ENCODE measurements at places on chromosomes 5 and 9.

DNA sequence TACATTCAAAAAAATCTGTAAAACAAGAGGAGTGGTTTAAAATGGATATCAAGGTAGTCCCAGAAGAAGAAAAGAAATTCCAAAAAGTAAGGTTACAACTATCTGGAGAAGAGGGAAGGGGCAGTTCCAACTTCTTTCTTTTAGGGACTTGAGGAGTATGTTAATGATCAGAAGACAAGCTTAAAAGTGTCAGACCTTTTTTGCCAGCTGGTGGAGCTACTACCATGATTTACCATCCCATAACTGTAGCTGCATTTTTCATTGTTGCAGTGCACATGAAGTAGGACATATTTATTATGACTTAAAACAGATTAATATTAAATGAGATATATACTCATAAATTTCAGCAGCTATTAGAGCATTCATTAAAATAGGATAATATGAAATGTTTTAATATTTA lies 158.5 kb upstream of the RGS7BP start:
- no peak for DNase-seq

- DNase-seq: no peak
These were observed 7.7 kb upstream of the GCNT4 start for GRCh38 chr5:75059912-75060545.

- DNase-seq: no peak
These were observed 579 bp upstream of the ASTN2 start for GRCh38 chr9:117415358-117415914.

GRCh38 chr9:94656200-94656599 lies 16.9 kb upstream of the FBP1 start:
- DNase-seq: no peak

DNA sequence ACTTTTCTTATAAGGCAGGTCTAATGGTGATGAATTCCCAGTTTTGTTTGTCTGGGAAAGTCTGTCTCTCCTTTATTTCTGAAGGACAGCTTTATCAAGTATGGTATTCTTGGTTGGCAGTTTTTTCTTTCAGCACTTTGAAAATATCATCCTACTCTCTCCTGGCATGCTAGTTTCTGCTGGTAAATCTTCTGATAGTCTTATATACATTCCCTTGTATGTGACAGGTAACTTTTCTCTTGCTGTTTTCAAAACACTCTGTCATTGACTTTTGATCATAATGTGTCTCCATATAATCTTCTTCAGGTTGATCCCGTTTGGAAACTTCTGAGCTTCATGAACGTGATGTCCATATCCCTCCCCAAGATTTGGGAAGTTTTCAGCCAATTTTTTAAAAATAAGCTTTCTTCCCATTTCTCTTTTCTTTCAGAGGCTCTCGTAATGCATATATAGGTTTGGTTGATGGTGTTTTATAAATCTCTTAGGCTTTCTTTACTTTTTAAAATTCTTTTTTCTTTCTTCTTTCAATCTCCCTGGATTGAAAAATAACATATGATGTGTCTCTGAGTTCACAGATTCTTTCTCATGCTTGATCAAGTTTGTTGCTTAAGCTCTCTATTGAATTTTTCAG lies 22.5 kb upstream of the GRAMD2B start:
- DNase-seq: no peak

DNA sequence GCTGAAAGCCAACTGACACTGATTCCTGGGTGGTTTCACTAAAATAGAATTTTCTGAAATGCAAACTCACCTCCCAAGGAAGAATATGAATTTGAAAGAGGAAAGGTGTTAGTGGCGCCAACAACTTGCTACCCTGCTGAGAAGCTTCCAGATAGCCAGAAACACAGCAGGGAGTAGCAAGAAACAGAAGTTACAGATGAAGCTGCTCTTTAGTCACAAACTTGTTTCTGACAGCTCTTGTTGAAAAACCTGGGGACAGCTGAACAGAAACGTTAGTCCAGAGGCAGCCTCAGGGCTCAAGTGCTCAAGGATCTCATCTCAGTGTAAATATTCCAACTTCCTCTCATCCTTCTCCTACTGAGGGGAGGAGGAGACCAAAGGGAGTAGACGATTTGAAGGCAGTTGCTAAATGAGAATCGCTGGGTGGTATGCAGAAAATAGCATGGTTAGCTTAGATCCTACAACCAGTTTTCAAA lies 184.1 kb downstream of the PDE4D start:
- no peak for DNase-seq

- no peak for DNase-seq
These were observed 57.7 kb downstream of the LMX1B start for GRCh38 chr9:126671381-126671831.

GRCh38 chr5:54766748-54767147 lies 218.6 kb downstream of the ESM1 start:
- DNase-seq: no peak

- DNase-seq: no peak
These were observed 448.2 kb downstream of the GADD45G start for GRCh38 chr9:90053027-90053426.

DNA sequence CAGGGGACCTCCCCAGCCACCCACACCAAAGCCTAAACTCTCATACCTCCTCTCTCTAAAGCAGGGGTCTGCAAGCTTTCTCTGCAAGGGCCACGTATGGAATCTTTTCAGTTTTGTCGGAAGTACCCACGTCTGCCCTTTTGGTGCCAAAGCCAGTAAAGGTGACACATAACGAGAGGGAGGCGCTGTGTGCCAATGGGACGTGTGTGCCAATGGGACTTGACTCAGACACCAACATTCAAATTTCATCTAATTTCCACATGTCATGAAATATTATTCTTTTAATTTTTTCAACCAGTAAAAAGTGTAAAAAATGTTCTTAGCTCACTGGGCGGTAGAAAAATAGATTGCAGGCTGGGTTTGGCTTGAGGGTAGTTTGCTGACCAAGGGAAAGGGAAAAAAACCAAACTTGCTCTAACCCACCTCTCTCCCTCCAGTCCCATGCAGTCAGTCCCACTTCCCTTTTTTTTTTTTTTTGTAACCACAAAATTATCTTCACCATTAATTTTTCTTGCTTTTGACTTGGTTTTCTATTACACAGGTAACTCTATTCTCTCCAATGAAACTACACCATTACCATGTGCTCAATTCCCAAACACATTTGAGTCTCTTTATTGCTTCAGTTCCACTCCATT lies 25.5 kb downstream of the OR2V1 start:
- no peak for DNase-seq

DNA sequence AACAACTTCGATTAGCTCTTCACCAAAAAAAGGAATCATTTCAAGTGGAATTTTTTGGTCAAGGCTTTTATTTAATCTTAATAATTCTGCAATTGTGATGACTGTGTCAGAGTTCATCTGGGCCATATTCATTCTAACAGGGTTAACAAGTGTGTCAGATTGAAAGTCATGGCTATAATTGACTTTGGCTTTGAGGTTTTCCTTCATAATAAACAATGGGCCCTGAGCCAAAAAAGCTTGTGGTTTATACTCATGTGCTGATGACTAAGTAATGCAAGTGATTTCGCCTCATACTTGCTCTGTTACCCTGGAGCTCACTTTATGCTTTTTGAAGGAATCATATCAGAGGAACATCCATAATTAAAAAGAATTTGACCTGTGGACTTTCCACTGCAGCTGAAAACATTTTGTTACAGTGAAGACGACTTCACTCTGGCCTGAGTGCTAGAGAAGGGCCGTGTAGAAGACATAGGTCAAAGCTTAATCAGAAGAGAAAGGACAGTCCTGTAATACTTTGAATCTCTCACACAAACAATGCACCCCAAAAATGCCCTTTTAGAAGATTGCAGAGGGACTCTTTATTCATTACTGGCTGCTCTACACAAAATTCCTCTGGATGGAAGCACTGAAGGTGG lies 101.7 kb downstream of the GDNF start:
- DNase-seq: no peak

DNA sequence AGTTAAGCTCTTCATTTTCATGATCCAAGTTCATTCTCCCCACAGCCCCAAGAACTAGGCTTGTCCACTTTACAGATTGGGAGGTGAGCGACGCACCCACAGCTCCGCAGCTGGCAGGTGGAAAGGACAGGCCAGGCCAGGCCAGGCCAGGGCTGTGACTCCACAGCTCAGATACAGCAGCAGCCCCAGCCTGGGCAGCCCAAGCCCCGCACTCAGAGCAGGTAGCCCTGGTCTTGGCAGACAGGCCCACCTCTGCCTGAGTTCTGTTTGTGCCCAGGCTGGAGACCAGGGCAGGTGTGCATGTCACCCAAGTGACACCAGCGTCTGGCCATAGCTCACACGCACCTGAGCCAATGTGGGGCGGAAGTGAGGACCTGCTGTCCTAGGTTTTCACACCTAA lies 124.7 kb downstream of the WNK2 start:
- no peak for DNase-seq

GRCh38 chr5:107383414-107383813 lies 287.3 kb downstream of the EFNA5 start:
- no peak for DNase-seq

DNA sequence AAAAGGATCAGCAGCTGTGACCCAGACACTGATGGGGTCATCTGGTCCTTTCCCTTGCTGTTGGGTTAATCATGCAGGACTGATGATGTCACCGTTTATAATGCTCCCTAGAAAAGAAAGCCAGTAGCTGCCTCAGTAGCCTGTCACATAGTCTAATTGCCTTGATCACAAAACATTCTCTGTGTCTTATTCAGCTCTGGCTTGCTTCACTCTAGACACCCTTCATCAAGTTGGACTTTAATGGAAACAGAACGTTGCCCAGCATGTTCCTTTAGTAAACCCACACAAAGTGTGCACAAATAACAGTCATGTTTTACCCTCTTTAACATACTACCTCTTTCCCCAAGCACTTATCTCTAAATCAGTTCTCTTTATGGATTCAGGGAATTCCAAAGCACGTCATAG lies 170.8 kb downstream of the SGCD start:
- no peak for DNase-seq

DNA sequence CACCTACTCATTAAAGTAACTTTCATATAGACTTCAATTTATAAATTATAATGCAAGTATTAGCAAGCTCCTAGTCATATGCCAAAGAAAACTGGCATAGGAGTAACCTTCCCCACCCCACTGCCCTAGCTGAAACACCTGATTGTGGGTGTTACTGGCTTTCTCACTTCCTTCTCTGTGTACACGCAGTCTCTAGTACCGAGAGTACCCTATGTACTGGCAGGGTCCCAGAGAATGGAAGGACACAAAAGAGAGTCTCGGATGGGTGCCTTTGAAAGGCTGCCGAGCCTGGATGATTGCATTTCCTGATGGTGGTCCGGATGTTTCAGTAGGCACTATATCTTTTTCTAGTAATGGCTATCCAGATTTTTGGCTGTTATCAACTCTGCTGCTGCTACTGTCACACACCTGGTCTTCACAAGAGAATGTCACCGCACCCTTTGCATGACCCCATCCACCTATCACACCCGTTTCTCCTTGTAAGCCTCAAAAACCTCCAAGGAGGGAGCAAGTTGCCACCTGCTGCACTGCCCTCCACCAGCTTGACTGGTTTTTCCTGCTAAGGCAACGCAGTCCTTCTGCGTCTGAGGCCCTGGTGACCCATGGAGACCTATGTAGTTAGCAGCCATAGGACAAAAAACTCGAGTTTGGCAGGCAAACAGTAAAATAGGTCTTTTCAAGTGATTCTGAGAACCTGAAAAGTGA lies 53.8 kb upstream of the CLINT1 start:
- DNase-seq: no peak

GRCh38 chr5:163631856-163632255 lies 126.4 kb downstream of the MAT2B start:
- DNase-seq: no peak

DNA sequence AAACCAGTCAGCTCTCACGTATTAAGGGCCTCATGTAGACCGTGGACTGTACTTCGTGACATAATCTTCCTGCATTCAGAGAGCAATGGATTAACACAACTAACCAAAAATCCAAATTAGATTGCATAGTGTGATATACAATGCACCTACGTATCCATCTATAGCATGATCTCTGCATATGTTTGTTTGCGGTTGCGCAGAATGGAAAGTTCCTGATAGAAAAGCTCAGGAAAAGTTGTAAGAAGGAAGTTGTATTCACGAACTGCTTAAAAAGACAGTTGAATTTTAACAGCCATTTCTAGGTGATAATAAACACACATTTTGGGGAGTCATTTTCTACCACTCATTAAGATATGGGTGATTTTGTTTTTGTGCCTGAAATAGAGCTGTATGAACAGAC lies 869.0 kb downstream of the TLE4 start:
- DNase-seq: no peak

GRCh38 chr9:91055845-91056244 lies 254.2 kb downstream of the SYK start:
- DNase-seq: no peak

- DNase-seq: no peak
These were observed 175.9 kb downstream of the KIF4B start for GRCh38 chr5:155189476-155189875.

GRCh38 chr9:21294904-21295538 lies 10.1 kb downstream of the IFNA5 start:
- no peak for DNase-seq

DNA sequence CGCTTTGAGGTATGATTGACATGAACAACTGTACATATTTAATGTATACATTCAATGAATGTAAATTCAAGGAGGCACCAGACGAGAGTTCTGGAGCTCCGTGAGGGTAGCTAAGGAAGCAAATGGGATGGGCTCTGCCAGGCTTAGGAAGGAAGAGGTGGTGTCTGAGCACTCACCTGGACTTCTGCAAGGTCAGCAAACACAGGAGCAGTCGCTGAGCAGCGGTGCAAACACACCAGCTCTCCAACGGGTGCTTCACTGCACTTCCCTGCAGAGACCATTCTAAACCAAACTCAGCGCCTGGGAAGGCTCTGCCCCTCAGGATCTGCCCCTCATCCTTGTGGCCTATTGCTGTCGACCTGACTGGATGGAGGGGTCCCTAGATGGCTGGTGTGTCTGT lies 101.5 kb downstream of the COL23A1 start:
- DNase-seq: no peak

- DNase-seq: peak; percentile 88
These were observed 17.4 kb upstream of the GPR151 start for GRCh38 chr5:146533260-146533857.

GRCh38 chr5:163910226-163910625 lies 404.8 kb downstream of the MAT2B start:
- no peak for DNase-seq

DNA sequence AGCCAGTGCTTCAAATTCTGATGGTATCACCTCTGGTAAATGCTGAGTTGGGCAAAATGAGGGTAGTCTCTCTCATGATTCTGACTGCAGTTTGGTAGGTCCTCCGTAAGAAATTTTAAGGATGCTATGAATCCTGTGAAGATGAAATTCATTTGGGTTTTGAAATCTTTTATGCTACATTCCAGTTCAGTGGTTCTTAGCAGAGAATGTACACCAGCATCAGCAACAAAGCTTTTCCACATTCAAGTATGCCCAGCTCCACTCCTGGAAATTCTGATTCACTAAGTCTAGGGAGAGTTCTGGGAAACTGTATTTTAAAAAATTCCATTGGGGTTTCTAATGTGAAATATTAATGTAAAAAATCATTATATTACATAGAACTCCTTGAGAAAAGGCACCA lies 33.6 kb upstream of the ACOT12 start:
- no peak for DNase-seq

DNA sequence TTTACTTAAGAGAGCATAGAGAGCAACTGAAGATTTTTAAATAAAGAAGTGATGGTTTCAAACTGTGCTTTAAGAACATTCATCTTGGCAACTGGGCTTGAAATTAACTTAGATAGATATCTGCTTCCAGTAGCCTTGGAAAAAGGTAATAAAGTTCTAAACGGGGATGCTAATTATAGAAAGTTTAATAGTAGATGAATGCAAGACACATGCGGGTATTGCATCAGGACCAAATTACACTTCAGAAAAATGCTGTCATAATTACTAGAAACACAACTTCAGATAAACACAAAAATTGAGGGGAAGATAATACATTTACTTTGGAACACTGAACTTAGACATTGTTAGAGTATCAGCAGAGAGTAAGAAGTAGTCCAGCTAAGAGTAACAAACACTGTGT lies 227.7 kb upstream of the SNX2 start:
- no peak for DNase-seq

Data from HAP-1 (cell line).